ENCODE measurements at places on chromosomes 7 and 10.

DNA sequence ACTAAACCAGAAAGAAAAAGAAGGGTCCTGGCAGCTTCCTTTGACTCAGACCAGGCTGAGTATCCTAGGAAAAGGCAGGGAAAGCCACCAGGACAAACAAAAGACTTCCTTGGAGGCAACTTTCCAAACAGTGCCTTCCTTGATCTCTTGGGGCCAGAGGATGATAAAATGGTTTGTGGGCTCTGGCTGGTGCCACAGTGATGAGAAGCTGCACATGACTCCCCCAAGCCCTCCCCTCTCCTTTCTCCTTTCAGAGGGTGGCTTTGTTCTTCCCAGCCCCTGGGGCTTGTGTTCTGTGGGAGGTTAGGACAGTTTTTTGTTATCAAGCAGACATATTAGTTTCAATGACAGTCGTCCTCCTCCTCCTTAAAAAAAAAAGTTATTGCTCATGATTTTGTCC is 183.2 kb downstream of the SEM1 start:
- DNase-seq = no peak

DNA sequence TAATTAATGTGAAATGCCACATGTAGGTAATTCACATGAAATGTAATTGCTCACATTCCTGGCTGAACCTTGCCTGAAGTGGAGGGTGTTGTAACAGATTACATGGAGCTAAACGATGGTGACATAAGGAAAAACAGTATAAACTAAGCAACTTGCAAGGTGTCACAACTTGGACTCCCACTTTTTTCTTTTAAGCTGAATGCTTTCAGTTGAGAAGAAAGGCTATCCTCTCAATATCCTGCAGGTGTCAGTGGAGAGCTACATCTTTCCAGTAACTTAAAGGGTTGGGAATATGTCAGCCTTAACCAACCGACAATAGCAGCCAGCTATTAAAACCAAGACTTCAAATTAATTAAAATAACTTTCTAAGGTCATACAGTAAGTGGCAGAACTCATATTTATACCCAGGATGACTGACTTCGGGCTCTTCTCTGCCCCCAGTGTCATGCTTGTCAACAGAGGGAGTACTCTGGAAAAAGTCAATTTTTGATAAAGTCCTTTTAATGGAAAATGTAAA is 33.7 kb downstream of the NRBF2 start:
- DNase-seq = no peak

DNA sequence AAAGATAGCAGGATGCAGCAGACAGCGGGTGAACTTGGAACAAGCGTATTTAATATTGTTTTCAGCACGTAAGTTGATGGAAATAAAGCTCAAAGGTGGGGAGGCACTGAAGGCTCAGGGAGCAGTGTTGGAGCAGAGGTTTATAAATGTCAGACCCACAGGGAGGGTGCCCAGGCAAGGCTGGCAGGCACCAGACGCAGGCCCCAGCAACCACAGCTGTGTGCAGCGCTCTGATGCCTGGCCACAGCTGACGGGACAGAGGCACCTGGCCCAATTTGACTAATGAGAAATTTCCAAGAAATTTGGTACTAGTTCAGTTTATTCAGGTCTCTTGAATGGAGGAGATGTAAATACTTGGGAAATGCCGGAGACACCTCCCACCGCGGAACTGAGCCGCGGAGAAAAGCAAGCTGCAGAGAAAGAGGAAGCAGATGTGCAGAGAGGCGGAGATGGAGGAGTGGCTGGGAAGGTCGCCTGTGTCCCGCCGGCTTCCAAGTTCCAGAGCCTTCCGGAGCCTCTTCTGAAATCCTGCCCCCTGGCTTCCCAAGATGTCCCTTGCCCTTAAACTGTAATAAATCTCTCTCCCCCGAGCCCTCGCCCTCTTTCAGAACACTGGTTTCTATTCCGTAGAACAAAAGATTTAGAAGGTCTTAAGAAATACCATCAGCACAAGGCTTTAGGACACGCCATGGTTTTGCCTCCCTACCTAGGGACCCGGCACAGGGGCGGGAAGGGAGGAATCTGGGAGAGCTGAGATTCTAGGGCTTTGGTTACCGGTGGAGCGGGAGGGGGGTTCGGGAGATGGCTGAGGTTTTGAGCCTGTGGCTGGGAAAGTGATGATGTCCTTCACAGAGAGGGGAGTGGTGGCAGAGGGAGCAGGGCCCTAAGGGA is 38.4 kb upstream of the PLXNA4 start:
- no peak for DNase-seq

- DNase-seq = no peak
Measured at GRCh38 chr10:102468683-102469082, 17.3 kb upstream of the C10orf95 start.

DNA sequence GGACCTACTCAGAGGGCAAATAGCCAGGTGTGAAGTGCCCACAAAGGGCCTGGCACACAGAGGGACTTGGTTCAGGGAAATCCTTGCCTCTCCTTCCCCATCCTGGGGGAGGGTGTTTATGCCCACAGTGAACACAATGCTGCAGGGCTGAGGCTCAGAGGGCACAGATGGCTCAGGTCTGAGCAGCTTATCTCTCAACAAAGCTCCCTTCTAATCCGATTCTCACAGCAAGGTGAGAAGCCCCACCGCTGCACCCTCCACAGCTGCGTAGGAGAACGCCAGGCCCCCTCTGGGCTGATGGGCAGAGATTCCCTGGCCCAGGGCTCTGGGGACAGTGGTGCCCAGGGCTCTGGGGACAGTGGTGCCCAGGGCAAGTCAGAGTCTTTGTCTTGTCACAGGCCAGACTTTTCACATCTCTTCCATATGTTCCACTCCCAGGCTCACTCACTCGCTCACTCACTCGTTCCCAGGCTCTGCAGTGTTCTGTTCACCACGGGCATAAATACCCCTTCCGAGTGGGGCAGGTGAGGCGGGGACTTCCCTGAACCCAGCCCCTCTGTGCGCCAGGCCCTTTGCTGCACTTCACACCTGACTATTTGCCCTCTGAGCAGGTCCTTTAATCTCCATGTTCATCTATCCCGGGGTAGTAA is 8.7 kb upstream of the CDHR1 start:
- DNase-seq = no peak

DNA sequence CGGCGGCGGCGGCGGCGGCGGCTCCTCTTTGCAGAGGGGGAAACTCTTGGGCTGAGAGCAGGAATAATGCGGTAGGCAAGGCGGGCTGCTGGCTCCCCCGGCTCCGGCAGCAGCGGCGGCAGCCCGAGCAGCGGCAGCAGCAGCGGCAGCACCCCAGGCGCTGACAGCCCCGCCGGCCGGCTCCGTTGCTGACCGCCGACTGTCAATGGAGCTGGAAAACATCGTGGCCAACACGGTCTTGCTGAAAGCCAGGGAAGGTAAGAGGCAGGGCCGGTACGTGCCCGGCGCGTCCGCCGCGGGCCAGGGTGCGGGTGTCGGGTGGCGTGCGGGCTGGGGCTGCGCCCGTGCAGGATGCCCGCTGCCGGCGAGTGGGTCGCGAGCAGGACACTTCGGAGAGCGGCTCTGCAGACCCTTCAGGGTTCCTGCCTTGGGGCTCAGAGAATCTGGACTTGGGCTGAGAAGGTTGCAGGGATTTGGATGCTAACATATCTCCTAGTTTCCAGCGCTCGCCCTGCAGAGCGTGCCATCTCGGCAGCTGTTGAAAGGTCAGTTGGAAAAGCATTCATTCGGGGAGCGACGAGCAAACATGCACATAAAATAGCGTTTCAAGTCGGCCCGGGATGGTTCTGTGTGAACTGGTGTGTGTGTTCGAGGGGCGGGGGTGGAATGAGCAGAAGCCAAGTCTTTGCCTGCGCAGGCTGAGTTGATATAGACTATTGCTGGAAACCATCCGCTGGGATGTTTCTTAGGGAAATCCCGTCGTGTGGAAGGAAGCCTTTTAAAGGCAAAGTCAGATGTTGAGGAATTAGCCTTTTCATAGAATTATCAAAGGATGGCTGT is 562 bp downstream of the GRK5 start:
- DNase-seq = no peak

DNA sequence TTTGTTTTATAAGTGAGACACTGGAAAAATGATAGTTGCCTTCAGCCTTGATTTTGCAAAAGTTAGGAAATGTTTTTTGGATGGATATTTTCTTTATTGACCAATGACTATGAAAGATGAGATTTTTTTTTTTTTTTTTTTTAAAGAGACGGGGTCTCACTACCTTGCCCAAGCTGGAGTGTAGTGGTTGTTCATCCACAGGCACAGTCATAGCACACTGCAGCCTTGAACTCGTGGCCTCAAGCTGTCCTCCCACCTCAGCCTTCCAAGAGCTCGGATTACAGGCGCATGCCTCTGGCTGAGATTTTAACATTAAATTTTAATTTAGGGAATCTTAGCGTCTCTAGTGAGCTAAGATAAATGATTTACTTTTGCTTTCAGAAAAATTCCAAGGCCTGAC is 66.2 kb downstream of the LOXL4 start:
- no peak for DNase-seq

DNA sequence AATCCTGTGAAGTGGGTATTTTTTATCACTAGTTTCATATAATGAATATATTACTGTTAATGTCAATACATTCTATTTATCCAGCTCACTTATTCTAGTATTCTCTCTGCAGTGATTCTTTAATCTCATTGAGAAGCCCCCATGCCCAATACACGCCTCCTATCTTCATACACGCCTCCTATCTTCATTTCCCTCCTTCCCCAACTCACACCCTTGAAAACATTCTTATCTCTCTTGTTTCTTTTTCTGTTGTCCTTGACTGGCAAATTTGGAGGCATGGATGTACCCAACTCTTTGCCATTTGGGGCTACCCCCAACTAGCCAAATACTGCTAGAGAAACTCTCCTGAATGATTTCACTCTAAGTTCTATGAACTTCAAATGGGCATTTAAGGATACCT is 40.5 kb downstream of the ST8SIA6 start:
- no peak for DNase-seq

GRCh38 chr7:96728139-96728538 is 18.5 kb upstream of the SEM1 start:
- DNase-seq = no peak
